ENCODE measurements at places on chromosomes 7 and 10. TPM values are rescaled to one million over a fixed set of nuclear protein-coding genes. Genes with fewer than 3 reads are reported as not detected.
A peak's percentile ranks its signal among the peaks of the same experiment; 100 is the strongest.

GRCh38 chr7:127988751-127989150 is 42.5 kb downstream of the LRRC4 start:
- no peak for DNase-seq

- DNase-seq = no peak
These were observed 19.8 kb downstream of the GPR141 start for GRCh38 chr7:37703361-37703760.

- DNase-seq = no peak
These were observed 2.0 kb downstream of the KAZALD1 start for GRCh38 chr10:101063548-101064414.

- DNase-seq = no peak
These were observed 19.9 kb upstream of the GPR141 start for GRCh38 chr7:37663693-37664092.

DNA sequence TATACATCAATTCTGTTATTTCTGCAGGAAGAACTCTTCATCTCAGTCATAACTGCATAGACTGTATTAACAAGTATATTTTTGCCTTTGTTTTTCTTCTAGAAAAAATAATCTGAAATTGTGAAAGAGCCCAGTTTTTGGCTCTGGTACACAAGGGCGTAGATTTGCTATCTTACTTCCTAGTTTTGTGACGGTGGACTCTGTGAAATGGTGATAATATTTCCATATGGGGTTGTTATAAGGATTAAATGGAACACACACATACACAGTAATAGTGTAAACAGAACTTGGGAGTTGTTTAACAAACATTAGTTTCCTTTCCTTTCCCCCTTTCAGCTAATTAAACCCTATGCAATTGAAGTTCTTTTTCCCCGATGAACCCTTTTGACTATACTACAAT is 108.7 kb downstream of the MKLN1 start:
- DNase-seq = no peak

DNA sequence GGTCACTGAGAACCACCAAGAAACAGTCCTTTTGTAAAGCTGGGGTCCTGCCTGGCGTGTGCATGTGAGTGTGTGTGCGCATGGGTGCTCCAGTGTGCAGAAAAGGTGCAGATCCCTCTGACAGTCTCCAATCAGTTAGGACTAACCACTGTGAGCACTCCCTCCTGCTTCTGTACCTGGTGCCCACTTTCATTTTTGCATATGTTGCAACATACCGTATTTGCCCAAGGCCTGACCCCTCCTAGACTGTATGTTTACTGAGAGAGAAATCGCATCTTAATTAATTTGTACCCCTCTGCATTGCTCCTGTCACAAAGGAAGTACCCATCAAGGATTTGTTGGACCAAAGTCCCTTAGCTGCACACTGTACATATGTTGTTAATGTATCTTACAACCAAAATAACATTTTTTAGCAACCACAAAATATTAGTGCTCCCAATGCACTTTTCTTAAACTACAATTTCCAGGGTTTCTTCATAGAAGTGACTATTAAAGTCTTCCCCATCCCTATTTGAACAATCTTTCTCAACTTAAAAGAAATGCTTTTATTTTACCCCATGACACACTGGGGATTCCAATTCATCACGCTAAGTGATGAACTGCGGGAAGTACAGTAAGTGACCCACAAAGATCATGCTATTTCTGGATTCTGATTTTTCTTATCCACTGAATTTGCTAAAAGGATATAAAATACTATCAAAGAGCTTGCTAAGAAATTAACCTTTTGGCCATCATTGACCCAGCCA is 16.6 kb downstream of the PAXIP1 start:
- no peak for DNase-seq

GRCh38 chr7:29401769-29402168 is 161.9 kb upstream of the PRR15 start:
- DNase-seq = no peak

DNA sequence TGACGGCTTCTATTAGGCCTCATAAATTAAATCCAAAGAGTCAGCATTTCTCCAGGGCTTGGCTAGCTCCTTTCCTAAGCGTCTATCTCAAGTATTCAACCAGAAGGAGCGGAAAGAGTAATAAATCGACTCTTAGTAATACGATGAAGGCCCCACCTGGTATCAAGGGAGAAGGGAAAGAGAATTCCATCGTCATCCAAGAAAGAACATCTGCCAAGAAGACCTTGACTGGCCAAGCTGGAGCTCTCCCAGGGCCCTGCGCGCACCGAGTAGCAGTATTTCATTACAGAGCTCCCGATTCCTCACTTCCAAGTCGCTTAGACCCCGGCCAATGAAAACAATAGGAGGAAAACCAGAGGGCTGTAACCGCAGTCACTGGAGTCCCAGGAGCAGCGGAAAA is 178.0 kb upstream of the FRMD4A start:
- no peak for DNase-seq

DNA sequence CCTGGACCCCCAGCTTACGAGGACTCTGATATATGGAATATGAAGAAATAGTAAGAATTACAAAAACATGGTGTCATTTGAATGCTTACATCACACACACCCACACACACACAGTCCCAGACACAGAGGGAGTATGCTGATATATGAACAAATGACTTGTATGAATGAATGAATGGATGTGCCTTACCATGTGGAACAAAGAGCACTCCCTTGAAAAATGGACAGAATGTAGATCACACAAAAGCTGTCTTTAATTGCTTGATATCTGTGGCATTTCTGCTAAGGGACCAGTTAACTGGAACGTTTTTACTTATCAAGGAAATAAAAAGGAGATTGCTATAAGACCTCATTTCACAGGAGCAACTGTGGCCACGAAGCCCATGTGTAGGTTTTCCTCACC is 46.0 kb downstream of the PRTFDC1 start:
- DNase-seq = no peak

GRCh38 chr7:52537051-52537450 is 498.4 kb upstream of the POM121L12 start:
- no peak for DNase-seq

- no peak for DNase-seq
These were observed 26.8 kb upstream of the UCN3 start for GRCh38 chr10:5338010-5338409.

- peak; percentile 78 for DNase-seq
These were observed 41.9 kb downstream of the DRGX start for GRCh38 chr10:49353895-49354566.

Gene ARF5
- total RNA-seq = 96.2 TPM

Gene TUBB8
- not detected for total RNA-seq

Gene ACTL6B
- total RNA-seq = not detected
